ENCODE measurements at places on chromosomes 3 and 15.

GRCh38 chr3:4680227-4680691 is 187.1 kb downstream of the ITPR1 start:
- DNase-seq, result no peak

DNA sequence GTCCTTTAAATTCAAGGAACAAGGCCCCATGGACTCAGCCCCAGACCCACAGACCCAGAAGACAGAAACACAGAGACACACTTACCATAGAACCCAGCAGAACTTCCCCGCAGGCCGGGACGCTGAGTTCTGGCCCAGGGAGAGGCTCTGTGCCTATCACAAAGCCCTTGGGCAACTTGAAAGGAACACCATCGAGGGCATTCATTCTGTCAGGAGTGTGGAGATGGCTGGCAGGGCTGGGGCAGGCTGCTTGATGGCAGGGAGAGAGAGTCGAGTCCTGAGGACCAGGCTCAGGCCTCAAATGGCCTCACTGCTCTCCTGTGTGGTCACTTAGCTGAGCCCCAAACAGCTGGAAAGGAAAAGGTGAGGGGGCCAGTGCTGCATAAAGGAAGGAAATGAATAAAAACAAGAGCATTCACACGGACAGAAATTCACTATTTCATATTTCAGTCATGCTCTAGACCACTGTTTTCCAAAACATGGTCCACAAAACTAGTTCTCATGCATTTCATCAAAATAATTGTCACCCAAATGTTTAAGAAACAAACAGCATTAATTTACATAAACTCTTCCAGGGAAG is 8.9 kb downstream of the UBAP1L start:
- no peak for DNase-seq

DNA sequence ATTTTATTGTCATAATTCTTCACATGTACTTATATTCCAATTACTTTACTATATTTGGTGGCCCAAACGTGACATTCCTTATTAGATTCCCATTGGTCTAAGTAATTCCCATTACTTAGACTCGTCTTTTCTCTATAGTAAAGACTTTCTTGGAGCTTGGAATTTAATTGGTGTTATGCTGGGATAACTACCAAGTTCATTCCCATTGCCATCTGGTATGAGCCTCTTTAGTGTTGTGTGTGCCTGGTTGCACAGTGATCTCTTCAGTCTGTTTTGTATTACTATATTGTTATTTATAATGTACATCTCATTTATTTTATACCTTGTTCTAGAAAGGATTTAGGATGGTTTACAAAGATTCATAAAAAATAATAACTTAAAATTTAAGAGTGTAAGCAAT is 27.8 kb downstream of the TMEM108 start:
- DNase-seq, result no peak

DNA sequence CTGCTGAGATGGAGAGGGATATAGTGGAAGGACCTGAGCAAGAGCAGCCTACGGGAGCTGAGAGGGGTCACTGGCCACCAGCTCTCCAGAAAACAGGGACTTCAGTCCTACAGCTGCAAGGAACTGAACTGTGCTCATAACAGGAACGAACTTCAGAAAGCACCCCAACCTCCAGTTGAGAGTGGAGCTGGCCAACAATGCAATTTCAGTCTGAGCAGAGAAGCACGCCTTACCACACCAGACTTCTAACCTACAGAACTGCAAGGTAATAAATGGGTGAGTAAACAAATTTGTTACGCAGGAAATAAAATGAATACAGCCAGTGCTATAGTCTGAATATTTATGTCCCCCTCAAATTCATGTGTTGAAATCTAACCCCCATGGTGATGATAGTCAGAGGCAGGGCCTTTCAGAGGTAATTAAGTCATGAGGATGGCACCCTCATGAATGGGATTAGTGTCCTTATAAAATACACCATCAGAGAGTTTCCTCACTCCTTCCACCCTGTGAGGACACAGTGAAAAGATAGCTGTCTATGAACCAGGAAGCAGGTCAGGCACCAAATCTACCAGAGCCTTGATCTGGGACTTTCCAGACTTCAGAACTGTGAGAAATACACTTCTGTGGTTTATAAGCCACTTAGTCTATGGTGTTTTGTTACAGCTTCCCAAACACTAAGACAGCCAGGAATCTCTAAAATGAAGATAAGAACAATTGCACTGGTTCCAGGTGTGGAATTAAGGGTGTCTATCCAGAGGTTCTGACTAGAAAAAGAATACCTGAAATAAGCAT is 58.6 kb downstream of the SYNM start:
- no peak for DNase-seq

DNA sequence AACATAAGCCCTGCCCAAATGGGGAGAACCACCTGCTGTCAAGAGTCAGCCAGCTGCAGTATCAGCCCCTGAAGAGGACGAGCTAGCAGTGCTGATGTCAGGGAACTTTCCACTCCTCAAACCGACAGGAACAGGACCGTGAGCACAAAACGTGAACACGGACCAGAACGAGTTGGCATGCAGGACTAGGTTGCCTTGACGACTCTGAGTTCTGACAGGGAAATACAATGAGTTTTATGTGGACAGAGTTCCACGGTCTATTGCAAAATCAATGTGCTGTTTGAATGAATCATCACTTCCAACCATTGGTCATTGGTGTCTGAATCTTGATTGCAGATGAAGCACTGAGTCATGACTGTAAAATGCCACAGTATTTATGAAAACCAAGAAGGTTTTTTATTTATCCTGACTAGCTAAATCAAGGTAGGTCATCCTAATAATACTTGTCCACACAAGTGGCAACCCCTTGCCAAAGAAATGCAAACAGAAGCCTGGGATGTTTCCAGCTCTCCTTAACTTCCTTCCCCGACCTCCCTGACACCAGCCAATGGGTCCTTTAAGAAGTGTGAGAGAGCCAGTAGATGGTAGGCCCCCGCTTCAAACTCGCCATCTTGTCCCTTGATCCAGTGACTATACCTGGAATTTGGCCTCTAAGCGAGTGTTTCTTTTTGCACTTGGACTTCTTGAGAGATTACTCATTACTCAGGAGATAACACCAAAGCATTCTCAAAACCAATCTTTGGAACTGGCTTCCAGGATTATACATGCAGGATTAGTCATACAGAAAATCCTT is 119.6 kb downstream of the ASB7 start:
- no peak for DNase-seq

- DNase-seq, result no peak
These were observed 789.8 kb downstream of the TUSC7 start for GRCh38 chr3:117499189-117499870.

DNA sequence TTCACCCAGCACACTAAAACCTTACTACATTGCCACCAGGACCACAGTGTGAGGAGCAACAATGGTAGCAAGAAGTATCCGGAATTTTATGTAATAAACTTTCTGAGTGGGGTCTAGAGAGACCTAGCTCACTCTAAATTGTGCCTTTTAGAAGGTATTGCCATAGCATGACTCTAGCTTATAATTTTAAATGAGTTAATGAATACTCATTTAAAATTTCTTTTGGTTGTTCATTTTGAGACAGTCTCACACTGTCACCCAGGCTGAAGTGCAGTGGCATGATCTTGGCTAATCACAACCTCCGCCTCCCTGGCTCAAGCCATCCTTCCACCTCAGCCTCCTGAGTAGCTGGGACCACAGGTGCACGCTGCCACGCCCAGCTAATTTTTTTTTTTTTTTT is 26.2 kb downstream of the EDC3 start:
- DNase-seq, result no peak

GRCh38 chr3:172536505-172536904 is 13.3 kb upstream of the TNFSF10 start:
- DNase-seq, result no peak

DNA sequence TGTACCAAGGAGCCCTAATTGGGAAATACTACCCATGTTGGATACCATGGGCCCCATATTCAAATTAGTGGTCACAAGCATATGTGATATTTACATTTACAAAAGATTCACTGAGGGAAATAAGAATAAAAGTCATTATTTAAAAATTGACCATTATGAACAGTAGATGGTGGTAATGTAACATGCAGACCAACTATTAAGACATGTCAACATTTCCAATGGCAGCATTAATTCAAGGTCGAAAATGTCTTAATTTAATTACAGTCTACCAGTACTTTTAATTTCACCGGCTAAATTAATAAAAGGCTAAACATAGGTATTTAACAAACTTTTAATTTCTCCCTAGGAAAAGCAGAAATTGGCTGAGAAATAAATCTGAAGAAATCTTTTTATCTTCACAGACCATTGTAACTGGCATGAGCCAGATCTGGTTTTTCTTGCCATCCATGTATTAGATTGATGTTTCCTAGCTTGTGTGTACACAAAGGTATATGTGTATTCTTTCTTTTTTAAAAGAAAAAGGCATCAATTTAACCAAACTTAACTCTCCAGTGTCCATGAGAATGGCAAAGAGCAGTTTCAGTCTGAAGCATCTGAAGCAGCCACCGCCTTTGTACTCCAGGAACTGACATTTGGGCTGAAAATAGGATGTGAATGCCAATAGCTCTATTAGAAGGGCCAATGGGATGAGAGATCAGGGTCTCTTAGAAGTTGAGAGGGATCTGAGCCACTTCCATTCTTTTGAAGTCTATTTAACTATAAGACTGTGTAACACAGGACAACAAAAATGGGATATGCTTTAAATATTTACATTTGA is 26.6 kb downstream of the NEK11 start:
- no peak for DNase-seq

GRCh38 chr3:119356646-119357045 is 62.5 kb downstream of the ARHGAP31 start:
- no peak for DNase-seq

DNA sequence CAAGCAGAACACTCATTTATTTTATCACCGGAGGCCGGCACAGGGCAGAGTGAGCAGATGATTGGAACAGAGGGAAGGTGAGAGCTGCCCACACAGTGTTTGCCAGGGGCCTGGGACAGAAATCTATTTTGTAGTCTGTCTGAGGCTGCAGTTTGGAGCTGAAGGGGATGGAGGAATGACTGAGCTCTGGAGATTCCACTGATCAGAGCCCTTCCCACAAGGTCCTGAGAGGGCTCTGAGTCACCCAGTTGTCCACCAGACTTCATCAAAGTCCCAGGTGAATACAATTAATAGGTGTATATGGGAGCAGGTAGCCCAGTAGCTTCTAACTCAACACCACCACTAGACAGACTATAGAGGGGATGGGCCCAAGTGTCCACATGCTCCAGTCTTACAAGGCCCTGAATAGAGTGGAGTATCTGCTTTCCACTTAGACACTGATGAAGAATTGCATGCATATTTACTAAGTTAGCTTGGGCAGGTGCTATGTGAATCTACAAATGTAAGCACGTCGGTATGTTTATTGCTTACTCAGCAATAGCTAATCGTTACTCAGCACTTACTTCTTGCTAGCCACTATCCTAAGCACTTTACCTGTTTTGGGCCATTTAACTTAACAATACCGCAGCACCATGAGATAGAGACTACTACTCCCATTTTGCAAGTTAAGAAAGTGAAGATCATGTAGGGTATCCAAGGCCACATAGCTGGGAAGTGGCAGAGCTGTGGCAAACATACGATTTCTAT is 2.7 kb upstream of the STARD5 start:
- no peak for DNase-seq

GRCh38 chr3:20105513-20106280 is 65.5 kb downstream of the KAT2B start:
- DNase-seq, result no peak

GRCh38 chr3:69203631-69204314 is 81.4 kb upstream of the LMOD3 start:
- no peak for DNase-seq

- no peak for DNase-seq
These were observed 167.6 kb upstream of the ST8SIA2 start for GRCh38 chr15:92226020-92226612.

DNA sequence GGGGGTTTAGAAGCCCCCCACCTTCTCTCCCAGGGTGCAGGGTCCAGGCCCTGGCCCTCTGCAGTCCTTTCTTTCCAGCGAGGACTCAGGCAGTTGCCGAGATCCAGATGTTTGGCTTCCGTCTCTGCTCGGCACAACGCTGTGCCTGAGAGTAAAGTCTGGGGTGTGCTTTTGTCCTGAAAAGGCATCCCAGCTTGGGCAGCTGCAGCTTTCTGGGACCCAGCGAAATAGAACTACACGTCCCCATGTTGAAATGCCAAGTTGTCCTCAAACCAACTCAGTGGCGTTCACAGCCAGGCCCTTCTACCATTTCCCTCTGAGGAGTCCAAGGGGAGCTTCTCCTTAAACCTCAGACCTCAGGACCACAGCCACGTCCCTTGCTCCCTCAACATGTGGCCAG is 23.1 kb downstream of the FGD5 start:
- no peak for DNase-seq

GRCh38 chr3:187765342-187765741 is 20.1 kb upstream of the BCL6 start:
- DNase-seq, result no peak

Data from stimulated activated CD4-positive, alpha-beta T cell treated with anti-CD3 and anti-CD28 coated beads, Interleukin-1b, Interleukin-23, amount 100 ng/mL, for 4 hours (primary cell).